NCI-H345 (cell line): ENCODE measurements at places on chromosomes 12 and 14.

DNA sequence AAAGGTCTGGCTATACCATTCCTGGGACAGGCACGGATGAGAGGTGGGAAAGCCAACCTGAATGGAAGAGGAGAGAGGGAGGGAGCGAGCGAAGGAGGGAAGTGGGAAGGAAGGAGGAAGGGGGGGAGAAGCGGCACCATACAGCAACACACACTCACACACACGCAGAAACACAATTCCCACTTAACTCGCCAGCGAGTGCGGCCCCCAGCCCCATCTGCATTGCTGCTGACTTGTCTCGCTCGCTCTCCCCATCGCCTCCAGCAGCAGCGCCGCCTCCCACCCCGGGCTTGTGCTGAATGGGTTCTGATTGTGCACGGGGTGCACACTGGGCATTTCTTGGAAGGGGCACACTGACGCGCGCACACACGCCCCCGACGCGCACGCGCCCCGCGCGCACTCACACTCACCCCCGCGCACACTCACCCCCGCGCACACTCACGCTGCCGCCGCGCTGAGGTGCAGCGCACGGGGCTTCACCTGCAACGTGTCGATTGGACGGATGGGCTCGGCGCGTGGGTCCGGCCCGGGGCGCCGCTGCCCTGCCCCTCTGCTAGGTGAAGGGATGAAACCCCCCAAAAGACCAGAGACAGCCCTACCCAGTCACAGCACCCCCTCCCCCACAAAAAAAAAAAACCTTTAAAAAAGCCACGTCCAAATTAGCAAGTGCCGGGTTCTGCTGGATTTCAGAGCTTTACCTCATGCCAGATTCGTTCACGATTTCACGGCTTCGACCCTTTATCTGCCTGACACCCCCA, 685 bp downstream of the GRIN2B start:
- DNase-seq = peak; percentile 37

DNA sequence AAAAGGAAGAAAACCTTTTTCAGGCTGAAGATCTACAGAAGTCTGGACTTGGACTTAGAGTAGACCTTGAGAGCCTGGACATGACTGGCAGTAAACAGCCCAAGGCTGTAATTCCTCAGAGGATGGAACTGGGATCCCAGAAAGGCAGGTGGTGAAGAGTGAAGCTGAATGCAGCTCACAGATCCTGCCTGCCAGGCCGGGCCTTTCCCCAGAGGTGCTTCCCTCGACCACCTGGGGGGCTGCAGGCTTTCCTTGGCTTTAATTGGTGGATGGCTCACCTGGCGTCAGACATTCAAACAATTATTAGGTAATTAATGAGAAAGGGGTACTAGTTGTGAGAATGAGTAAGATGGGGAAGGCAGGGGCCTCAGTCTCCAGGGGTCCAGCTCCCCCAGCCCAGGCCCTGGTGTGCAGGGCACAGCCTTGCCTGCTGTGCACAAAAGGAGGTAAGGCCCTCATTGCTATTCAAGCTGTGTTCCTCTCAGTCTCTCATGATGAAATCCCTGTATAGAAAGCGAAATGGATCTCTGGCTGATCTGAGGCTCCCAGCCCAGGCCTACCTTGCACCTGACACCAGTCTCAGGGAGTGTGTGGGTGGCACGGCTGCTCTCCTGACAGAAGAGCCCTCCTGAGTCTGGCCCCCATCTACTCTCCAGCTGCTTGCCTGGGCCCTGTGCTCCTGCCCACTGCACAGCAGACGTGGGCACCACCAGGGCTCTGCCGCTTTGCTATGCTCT, 63.0 kb upstream of the TCL1A start:
- DNase-seq = peak; percentile 79

DNA sequence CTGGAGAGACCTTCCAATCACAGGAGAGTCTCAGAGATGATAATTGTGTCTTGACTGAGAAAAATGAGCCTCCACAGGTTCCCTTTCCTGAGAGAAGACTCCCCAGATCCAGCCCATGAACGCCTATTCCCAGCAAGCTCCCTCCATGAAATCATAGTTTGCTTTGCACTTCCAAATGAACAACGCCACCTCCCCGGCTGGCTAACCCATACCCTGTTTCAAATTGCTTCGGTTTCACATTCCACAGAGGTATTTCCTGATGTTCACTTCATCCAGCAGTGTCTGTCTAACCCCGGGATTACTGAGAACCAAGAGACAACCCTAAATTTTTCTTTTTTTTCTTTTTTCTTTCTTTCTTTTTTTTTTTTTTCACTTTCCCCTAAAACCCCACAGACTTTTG, 124.1 kb upstream of the RFLNA start:
- no peak for DNase-seq

- DNase-seq = no peak
Observed at GRCh38 chr12:27549236-27549800, 25.3 kb downstream of the PPFIBP1 start.

GRCh38 chr14:54754116-54754622, 148.5 kb downstream of the GCH1 start:
- DNase-seq = no peak

DNA sequence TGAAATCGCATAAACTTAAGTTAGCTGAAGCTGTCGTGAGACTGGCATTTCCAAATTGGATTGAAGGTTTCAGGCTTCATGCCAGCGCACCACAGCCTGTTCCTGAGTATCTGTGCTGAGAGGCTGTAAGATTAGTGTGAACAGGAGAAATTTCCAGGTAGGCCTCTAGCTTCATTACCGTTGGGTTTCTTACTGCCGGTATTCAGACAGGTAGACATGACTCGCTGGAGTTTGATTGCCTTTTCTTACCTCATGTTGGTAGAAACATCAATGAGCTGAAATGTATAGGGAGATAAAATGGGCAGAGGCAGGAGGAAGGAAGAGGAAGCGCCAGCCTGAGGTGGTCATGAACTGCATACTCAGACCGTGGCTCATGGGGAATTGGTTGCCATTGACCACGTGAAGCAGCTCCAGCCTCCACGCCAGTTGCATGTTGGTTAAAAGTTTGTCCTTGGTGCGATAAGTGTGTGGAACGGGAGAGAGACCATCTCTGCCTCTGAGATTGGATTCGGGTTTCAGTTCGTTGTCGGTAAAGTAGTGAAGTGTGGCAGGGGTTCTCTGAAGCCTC, 42.3 kb upstream of the MMP17 start:
- DNase-seq = no peak

DNA sequence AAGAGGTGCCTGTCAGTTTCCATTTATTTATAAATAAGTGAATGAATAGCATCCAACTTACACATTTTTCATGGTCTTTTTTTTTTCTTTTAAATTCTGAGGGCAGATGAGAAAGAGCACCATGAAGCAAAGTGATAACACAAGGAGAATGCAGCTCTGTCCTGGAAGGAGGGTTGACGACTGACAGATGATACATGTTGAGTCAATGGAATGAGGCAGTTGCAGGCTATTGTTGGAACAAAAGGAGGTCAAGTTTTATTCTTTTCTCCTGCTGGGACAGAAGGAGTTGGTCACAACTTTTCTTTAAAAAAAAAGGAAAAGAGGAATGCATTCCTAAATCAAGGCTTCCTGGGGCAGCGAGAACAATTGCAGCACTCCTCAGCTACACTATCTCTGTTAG, 119.9 kb upstream of the PLEKHG7 start:
- no peak for DNase-seq

- DNase-seq = no peak
Observed at GRCh38 chr14:99382781-99383471, 97.7 kb downstream of the SETD3 start.

GRCh38 chr12:93200291-93200917, 177.3 kb upstream of the NUDT4 start:
- DNase-seq = no peak

DNA sequence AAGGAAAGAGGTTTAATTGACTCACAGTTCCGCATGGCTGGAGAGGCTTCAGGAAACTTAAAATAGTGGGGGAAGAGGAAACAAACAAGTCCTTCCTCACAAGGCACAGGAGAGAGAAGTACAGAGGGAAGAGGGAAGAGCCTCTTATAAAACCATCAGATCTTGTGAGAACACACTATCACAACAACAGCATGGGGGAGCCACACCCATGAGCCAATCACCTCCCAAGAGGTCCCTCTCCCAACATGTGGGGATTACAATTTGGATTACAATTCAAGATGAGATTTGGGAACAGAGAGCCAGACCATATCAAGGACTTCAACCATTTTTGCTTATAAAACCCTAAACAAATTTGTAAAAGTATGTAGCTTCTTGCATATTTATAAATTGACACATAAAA, 45.8 kb downstream of the SLCO1C1 start:
- no peak for DNase-seq

DNA sequence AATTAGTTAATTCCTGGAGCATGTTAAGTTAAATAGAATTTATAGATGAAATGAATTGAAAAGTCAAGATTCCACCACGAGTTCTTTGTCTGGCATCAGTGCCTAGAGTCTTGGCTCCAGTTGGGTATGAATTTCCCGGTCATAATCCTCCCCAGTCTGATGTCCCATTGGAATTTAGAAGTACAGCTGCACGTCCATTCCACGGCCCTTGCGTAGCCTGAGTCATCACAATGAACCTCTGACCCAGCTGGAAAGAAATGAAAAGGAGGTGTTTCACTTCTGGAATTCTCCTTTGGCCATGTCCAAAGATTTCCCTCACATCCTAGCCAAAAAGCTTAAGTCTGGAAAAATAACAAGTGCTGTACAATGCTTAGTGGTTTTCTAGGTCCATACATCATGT, 122.7 kb downstream of the KICS2 start:
- no peak for DNase-seq

DNA sequence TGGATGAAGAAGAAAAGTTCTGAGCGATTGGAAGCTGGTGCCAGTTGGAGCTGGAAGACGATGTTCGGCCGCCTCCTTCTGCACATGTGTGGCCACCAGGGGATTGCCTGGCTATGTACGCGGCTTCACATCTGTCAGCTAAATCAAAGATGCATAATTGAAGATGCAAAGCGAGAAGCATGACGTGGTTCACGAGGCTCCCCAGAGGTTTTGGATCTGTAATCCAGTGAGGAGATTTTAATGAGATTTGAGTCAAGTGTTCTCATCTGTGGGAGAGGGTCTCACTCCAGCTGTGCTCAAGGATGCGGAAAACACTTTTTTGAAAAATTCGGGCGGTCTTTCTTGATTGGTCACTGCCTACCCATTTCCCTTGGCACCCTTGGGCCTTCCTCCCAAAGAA, 94.6 kb downstream of the PAX9 start:
- no peak for DNase-seq

- DNase-seq = peak; percentile 41
Observed at GRCh38 chr14:52124791-52125684, 56.2 kb upstream of the NID2 start.

GRCh38 chr14:93713726-93714405, 74.4 kb downstream of the PRIMA1 start:
- DNase-seq = no peak

DNA sequence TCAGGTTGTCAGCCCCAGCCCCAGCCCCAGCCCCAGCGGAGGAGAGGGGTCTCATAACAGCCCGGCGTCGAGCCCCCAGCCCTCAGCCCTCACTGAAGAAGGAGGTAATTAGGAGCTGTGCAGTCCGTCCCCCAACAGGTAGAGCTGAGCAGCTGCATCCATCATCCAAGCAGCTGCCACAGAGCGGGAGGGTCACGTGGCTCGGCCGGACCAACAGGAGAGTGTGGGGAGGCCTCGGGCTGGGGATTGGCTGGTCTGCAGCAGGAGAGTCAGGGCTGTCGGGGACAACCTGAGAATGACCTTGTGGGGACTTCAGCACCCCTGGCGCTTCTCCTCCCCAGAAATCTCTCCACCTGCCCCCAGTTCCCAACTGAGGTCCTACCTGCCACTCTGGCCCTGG, 29.6 kb downstream of the SMUG1 start:
- DNase-seq = no peak

DNA sequence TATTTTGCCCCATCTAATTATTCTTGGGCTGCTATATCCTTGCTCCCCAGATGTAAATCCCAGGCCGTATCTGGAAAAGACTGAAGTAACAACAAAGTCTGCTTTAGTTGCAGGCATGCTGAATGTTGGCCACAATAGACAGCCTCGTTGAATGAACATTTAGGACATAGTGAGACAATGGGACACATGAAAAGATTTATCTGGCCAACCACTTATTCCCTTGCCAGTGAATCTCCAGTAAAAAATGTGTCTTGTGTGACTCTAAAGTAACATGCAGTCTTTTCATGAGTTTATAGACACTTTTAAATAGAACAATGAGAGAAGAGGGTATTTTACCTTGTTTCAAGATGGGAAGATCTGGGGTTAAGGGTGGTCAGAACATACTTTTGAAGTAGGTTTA, 60.2 kb upstream of the STXBP6 start:
- DNase-seq = no peak

DNA sequence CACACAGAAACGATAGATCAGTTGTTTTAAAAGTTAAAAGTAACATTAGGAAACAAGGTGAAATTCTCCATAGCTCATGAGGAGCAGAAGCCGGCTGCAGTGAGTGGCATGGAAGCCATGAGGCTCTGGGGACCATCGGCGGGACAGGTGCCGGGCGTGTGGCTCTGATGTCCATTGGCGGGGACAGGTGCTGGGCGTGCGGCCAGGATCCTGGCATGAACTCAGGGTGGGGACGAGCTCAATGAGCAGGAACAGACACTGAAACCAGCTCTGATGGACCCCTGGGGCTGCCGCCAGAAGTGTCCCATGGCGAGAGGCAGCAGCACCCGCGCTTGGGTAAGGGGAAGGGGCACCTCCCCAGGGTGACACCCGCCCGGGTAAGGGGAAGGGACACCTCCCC, 75.1 kb downstream of the NOC4L start:
- DNase-seq = peak; percentile 62

- no peak for DNase-seq
Observed at GRCh38 chr14:88203291-88203690, 119.8 kb downstream of the KCNK10 start.

GRCh38 chr12:16076970-16077522, 165.9 kb downstream of the DERA start:
- DNase-seq = no peak
